ENCODE measurements at places on chromosomes 16 and 17.

GRCh38 chr16:25110387-25110947, 1.1 kb upstream of the LCMT1 start:
- DNase-seq = no peak

GRCh38 chr17:48444516-48445247, 14.7 kb upstream of the SKAP1 start:
- DNase-seq = no peak

DNA sequence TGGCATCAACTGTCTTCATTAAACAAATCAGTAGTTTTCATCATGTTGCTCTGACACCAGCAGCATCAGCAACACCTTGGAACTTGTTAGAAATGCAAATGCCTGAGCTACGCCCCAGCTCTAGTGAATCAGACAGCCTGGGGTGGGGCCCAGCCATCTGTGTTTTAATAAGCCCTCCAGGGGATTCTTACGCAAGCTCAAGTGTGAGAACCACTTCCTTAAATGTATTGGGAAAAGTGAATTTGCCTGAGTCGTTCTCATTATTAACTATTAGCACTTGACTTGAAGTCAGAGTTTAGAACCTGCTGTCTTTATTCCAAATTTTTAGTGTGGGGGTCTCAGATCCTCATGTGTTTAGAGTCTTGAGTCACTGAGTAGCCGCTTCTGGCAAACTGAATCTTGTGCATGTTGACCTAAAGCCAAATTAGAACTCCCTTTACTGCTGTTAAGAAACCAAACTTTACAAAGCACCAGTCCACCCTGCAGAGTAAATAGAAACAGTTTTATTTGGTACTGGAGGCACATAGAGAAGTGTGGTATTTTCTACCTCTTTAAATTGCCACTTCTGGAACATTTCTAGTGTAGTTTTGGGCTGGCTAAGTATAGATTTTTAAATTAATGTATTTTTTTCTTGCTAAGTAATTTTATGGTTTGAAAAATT, 137.4 kb upstream of the COX10 start:
- DNase-seq = no peak

GRCh38 chr17:31388770-31389656, 2.5 kb upstream of the RAB11FIP4 start:
- peak; percentile 18 for DNase-seq

GRCh38 chr17:2025622-2026309, 632 bp upstream of the RTN4RL1 start:
- DNase-seq = no peak

- no peak for DNase-seq
Measured at GRCh38 chr17:62802561-62803205, 5.4 kb downstream of the MARCHF10 start.

GRCh38 chr16:73610605-73611156, 562.8 kb upstream of the ZFHX3 start:
- no peak for DNase-seq

- peak; percentile 73 for DNase-seq
Measured at GRCh38 chr17:31321481-31321880, at the start of gene EVI2A. EVI2A (minus strand) TSS chr17:31321622; CDS start chr17:31319013, 2,609 bp downstream.

- DNase-seq = no peak
Measured at GRCh38 chr17:38463451-38463858, 35.2 kb downstream of the ARHGAP23 start.
